ENCODE measurements at places on chromosomes 1 and 21.

- DNase-seq = peak; percentile 16
Observed at GRCh38 chr1:30413606-30414005, 309.8 kb downstream of the MATN1 start.

DNA sequence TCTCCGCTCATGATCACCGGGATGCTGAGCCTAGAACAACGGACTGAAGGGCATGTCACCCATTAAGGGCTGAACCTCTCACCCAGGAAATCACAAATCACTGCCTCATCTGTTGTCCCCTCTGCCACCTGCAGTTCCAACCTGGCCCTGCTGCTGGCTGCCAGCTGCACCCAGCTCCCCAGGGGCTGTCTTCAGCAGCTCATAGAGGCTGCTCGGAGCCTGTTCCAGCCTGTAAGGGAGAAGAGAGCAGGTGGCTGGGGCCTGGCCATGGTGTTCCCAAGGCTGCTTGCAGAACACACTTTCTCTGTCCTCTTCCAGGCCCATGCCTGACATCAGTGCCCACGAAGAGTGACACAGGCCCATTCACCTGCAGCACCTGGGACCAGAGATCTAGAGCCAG, 44.5 kb upstream of the DISP3 start:
- DNase-seq = no peak

DNA sequence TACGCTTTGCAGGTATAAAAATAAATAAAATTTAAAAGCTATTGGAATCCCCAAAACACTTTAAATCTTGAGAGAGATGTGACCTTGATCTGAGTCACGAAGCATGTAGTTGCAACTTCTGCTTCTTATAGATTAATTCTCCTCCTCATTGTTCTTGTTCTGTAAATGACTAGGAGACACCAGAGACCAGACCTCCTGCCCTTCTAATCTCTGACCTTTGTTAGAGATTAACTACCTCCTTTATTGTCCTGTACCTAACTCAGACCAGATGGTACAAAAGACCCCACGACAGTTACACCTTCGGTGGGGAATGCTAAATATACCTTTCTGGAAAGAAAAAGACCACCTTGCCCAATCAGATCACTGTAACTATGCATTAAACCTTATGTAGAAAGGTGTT, 76.9 kb upstream of the NEK2 start:
- no peak for DNase-seq

DNA sequence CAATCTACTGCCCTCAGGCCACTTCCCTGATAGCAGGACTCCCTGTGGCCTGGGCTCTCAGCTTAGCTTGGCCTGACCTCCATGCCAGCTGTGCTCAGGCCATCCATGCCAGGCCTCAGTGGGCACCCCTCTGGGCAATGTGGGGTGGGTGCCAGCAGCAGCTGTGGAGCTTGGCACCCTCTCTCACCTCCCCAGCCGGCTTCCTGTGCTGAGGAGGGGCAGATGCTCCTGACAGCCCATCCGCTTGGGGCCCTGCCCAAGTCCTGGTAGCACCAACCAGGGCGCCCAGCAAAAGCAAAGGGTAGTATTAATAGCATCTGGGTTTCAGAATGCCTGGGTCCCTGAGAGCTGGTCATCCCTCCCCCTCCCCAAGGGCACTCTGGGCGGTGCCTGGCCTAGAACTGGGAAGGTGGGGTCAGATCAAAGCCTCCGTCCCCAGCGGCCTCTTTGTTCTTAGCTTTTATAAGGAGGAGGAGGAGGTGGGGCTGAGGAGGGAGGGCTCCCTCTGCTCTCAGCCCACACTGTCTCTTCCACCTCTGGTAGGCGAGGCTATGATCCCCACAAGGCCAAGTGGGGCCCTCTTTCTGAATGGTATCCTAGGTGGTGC, 6.1 kb downstream of the EFNA4 start:
- no peak for DNase-seq

DNA sequence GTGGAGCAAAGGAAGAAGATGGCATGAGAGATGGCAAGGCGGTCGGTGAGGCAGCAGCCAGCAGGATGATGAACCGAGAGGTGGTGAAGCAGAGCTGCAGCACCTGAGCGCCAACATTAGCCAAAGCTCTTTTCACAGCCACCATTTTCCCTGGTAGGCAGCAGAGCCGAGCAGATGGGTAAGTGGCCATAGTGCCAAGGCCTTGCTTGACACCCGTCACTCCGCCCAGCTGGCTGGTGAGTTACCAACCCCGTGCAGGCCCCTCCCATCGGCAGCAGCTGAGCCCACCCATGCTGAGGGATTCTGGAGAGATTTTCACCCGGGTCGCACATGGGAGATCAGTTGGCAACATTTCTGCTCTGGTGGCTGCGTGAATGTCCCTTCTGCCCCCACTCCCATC, 647.7 kb downstream of the PTPRU start:
- DNase-seq = no peak

DNA sequence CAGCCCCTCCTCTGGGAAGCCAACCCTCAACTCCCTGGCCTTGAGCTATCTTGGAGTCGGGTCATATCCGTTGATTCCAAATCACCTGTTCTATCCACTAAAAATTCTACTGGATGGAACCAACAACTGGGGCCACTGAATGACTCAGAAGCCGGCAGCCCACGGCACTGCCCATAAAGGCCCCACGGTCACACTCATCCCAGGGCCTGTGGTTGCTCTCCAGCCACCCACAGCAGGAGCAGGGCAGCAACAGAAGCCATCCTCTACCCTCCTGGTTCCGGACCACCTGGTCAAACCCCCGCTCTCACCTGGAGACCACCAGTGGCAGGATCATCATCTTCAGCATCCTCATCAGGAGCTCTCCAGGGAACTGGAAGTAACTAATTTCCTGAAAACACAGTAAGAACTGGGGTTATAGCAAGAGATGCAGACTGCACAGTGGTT, 8.4 kb downstream of the SLC1A7 start:
- DNase-seq = no peak

- DNase-seq = no peak
Observed at GRCh38 chr1:49085079-49085478, 308.4 kb upstream of the BEND5 start.

- DNase-seq = no peak
Observed at GRCh38 chr1:36608272-36608671, 125.6 kb upstream of the CSF3R start.

DNA sequence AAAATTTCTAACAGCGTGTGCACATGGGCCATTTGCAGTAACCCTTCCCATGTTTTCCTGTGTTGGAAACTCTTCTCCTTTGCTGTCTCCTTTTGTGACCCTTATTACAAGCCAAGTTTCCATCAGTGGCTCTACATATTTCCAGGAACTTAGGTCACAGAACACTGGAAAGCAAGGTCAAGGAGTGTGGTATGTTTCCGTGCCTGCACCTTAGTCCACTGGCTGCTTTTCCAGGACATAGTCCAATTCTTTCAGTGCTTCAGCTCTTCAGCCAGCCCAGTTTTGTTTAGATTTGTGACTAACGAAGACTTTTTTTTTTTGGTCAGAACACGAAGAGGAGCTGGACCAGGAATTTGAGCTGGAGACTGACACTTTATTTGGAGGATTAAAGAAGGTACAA, 33.8 kb downstream of the HHAT start:
- DNase-seq = no peak

GRCh38 chr1:42845866-42846256, 552 bp upstream of the ZNF691 start:
- no peak for DNase-seq

DNA sequence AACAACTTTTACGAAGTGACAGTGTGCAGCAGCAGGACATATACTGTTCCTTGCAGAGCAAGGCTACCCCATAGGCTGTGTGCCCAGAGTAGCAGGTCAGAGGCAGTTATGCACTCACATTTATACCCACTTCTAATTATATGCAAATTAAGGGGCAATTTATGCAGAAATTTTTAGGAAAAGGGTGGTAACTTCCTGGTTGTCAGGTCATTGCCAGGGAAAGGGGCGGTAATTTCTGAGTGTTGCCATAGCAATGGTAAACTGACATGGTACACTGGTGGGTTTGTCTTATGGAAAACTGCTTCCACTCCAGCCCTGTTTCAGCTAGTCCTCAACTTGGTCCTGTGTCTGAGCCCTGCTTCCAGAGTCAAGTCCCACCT, 12.0 kb upstream of the SLAMF1 start:
- no peak for DNase-seq

- no peak for DNase-seq
Observed at GRCh38 chr1:233566886-233567285, 47.0 kb upstream of the KCNK1 start.

DNA sequence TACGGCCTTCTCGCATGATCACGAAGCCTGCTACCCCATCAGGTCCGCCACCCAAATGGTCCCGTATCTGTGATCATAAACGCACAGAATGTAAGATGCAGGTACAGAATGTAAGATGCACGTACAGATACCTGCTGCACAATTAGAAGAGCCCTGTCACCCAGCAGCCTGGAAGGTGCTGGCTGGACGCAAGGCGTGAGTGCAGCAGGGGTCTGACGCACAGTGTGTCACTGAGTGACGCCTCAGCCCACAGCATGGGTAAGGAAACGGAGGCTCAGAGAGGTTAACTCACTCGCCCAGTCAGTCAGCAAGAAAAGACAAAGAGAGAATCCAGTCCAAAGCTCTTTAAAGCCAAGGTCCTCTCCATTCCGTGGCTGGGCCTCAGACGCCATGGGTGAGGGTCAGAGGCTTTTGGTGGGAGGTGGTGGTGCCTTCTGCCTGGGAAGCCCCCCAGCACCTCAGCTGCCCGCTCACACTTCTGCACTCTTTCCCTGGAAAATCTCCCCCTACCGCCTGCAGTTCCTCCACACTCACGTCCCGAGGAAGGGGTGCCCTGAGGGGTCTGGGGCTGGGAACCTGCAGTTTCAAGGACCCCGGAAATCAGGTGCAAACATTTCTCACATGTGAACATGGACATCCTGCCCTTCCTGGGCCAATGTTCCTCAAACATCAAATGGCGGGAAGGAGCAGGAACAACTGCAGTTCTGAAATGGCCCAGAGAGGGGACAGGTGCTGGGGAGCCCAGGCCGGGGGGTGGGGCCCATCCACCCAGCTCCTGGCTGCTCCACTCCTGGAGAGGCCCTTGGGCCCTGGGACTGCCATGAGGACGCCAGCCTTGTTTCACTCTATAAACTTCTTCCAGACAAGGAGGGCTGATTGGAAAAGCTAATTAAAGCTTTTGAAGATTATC, 59.4 kb downstream of the SLC66A1 start:
- no peak for DNase-seq

- DNase-seq = no peak
Observed at GRCh38 chr1:171940368-171940767, 99.1 kb downstream of the DNM3 start.

DNA sequence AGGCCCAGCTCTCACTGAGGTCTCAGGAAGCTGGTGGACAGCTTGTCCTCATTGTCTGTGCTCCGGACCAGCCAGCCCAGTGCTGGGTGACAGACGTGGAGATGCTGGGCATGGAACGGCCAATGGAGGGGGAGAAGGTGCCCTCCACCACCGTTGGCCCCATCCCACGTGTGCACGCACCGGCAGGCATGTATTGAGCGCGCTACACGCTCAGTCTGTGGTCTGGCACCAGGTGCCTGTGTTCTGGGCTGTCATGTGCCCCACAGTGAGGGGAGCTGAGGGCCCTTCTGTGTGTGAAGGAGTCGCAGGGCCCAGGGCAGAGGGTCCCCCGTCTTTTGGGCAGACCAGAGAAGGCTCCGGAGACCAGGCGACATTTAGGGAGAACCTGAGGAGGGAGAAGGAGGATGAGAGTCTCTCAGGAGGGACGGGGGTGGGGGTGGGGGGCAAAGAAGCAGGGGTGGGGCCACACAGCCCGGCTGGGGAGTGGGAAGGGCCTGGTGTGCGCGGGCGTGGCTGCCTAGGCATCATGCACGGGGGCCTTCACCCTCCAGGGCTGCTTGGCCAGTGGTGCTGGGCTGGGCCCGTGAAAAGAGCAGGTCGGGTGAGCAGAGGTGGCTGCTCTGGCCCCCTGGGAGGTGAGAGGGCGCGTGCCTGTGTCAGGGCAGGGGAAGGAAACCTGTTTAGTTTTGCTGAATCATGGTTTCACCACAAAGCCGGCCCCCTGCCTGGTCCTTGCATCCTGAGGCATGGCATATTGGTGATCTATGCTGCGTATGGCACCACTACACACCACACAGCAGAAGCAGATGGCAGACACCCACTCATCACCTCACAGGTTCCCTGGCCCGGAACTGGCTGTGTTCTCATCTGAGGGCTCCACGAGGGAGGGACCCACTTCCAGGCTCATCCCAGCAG, 86.7 kb upstream of the TTC34 start:
- no peak for DNase-seq

GRCh38 chr1:103265551-103265950, 157.2 kb upstream of the COL11A1 start:
- no peak for DNase-seq

DNA sequence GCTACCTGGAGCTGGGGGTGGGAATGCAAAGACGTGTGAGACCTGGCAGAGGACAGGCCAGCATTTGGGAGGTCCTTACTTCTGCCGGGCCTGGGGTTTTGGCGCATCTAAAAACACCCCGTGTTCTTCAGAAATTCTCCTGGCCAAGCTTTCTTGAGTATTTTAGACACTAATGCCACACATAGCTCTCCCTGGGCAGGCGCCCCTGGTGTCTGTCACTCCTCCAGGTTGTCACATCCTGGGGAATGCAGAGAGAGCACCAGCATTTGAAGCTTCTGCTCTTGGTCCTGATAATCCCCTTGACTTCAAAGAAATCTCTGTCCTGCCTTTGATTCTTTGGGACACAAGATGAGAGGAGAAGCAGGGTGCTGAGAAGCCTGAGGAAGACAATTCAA, 6.0 kb downstream of the CAPN9 start:
- DNase-seq = no peak

- DNase-seq = no peak
Observed at GRCh38 chr1:208423526-208423925, 179.3 kb upstream of the PLXNA2 start.

- DNase-seq = no peak
Observed at GRCh38 chr1:219876798-219877209, 51.6 kb downstream of the SLC30A10 start.

DNA sequence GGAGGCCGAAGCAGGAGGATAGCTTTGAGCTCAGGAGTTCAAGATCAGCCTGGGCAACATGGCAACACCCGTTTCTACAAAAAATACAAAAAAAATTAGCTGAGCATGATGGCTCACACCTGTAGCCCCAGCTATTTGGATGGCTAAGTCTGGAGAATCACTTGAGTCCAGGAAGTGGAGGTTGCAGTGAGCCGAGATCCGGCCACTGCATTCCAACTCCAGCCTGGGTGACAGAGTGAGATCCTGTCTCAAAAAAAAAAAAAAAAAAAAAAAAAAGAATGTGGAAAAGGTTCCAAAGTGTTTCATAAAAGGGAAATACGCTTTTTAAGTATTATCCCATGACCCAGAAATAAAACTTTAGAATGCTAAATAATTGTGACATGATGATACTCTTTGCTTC, 8.0 kb downstream of the S1PR1 start:
- no peak for DNase-seq
